ENCODE measurements at places on chromosomes 2 and 18.

- DNase-seq: no peak
These were observed 69.5 kb downstream of the BIN1 start for GRCh38 chr2:127037476-127037875.

DNA sequence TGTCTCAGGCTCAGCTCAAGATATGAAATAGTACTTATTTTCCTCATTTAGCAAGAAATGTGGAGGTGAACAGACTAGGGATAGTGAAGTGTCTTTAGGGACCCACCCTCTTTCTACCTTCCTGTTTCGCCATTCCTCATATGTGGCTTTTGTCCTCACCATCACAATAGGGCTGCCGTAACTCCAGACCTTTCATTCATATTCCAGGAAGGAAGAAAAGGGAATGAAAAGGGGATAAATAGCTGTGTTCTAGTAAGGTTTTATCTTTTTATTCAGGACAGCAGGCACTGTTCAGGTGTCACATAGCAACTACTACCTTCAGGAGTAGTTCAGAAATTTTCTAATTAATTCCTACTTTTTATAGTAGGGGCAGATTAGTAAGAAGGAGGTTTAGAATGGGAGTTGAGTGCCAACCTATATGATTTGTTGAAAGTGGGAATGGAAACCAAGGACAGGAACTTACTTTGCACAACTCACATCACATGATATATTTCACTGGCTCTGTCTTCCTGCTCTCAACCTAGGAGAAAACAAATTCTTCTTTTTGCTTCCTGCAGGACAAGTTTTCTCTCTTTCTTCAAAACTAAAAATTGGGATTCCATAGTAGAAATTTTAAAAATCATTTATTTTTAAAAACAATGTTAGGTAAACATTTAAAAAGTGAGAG is 36.0 kb upstream of the HDAC4 start:
- DNase-seq: no peak

GRCh38 chr2:87996570-87996969 is 19.8 kb downstream of the RNU2-63P start:
- no peak for DNase-seq

- no peak for DNase-seq
These were observed 9.3 kb downstream of the PTH2R start for GRCh38 chr2:208415897-208416296.

DNA sequence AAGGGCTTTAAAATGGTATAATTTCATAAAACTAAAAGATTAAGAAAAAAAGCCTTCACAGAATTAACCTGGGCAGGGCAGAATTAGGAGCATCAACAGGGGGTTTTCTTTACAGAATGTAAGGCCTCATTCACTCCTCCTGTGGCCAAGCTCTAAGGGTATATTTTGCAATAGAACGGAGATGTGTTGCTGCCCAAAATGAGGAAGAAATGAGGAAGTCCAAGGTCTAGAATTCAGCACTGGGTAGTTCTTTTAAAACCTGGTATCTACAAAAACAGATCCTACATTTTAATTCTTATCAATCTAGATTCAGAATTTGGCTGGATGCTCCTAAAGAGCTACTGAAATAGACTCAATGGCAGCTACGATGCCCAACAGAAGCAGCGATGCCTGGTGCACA is 101.8 kb downstream of the AKAIN1 start:
- DNase-seq: no peak

DNA sequence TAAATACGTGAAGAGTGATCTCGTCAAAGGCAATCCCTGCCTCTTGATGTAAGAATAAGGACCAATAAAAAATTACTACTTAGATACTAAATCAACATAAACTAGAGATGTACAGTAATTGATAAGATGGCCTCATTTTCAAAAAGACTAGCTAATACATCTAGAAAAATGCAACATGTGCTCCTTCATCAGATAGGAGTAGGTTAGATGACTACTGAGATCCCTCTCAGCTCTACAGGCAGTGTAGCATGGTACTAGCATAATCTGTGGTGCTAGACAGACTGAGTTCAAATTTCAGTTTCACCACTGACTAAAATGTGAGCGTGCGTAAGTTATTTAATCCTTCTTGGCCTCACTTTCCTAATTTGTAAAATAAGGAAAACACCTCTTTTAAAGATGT is 82.6 kb upstream of the FRZB start:
- DNase-seq: no peak

- DNase-seq: no peak
These were observed 3.2 kb downstream of the SMAD7 start for GRCh38 chr18:48947560-48947959.

GRCh38 chr2:21466341-21466927 is 342.7 kb downstream of the TDRD15 start:
- DNase-seq: no peak

DNA sequence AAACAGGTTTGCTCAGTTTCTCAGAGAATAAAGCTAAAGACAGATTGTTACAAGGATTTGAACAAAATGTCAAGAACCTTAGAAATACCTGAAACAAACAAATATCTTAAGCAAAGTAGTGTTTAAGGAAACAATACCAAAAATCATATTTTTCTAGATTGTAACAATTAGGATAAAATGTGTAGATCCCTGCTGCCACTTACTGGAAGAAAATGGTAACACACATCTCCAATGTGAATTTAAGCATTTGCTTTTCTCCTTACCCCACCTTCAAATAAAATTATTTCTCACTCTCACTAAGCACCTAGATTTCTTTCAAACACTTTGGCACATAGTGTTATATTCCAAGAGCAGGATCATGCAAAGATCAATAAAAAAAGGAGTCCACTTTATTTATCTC is 34.9 kb downstream of the SUCLG1 start:
- peak; percentile 23 for DNase-seq

DNA sequence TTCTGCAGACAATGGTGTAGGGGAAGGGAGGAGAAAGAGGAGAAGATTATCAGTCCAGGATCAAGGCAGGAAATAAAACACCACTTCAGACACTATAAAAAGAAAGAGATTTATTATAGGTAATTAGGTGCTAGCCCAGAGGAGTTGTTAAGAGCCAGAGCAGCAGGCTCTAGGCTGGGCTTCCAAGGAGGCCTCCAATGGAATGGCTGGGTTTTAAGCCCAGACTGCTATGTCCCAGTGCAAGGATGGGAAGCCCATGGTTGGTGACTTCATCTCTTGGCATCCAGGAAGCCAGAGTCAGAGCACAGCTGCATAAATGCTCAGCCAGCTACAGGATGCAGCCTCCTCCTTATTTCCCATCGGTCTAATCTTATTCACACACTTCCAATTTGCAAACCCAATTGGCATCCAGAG is 95.6 kb downstream of the LAMA3 start:
- no peak for DNase-seq

- peak; percentile 78 for DNase-seq
These were observed 2.2 kb upstream of the KCNH7 start for GRCh38 chr2:162840598-162841246.

DNA sequence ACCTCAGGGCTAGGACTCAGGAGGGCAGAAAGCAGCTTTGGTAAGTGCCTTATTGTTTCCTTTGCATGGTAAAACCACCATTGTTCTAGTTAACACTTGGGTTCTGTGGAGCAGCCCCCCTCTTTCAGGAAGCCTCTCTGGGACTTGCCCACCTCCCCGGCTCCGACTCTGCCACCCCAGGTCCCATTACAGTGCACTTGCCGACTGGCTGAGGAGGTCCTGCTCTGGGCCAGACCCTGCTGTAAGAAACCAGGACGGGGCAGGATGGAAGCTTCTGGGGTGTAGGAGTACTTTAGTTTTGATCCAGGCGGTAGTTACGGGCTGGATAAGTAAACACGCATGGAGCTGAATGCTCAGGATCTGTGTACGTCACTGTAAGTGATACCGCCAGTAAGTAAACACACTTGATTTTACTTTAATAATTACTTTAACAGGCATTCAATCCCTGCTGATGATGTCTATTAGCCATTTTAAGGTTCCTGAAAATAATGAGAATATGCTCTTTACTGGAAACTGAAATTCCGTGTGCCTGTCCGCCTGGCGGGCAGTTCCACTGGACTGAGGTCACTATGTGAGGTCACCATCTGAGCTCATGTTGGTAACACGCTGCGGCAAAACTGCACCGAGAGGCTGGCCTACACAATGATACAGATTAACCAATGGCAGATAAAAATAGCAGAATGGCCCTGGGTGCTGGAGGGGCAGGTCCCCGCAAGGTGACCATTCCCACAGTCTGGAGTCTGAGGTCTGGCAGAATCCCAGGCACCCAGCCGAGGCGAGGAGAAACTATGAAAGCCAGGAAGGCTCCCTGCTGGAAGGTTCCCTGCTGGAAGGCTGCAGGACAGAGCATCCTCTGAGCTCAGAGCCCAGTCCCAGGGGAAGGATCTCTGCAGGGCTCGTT is 25.2 kb downstream of the HS1BP3 start:
- DNase-seq: no peak

- DNase-seq: no peak
These were observed 562.6 kb downstream of the SPAG16 start for GRCh38 chr2:213846856-213847255.

GRCh38 chr18:25771796-25772195 is 318.6 kb downstream of the SS18 start:
- DNase-seq: no peak

- no peak for DNase-seq
These were observed 246.5 kb downstream of the HAUS1 start for GRCh38 chr18:46350598-46351159.

GRCh38 chr2:127425540-127426490 is 7.6 kb downstream of the PROC start:
- no peak for DNase-seq

DNA sequence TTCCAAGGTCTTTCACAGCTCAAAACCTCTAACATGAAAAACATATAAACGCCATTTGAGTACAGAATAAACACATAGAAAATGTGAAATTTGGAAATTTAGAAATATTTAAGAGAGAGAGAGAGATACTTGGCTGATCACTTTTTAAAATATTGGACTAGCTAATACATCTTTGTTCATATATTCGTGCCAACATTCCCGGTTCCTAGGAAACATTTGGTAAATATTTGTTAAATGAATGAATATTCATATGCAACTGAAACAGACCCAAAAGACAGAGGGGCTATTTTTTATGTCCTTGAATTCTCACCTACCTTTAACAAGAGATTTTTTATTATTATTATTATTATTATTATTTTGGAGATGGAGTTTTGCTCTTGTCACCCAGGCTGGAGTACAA is 8.3 kb upstream of the COLEC12 start:
- DNase-seq: no peak

- DNase-seq: no peak
These were observed 19.5 kb downstream of the SIGLEC15 start for GRCh38 chr18:45844938-45845337.

GRCh38 chr2:121409388-121409787 is 121.3 kb upstream of the RNU4ATAC start:
- no peak for DNase-seq

DNA sequence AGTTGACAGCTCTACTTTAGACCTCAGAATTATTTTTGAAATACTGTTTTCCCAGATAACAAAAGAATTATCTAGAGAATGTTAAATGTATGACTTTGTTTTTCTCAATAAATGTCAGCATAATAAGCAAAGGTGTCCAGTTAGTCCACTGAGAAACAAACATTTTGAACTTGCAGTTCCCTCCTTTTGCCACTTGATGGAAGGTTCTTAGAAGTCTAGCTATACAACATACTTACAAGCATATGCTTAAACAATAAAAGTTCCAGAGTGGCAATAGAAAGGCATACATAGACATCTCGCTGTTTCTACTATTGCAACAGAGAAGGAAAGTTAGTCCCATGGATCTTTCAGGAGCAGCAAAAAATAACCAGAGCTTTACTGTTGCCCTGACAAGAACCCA is 11.8 kb downstream of the NDUFA10 start:
- DNase-seq: no peak

Data from iPS-NIHi11 (cell line).